Activated T-cell treated with anti-CD3 and anti-CD28 coated beads, Interleukin-2, amount 50 U/mL, for 24 hours (primary cell): ENCODE measurements at places on chromosomes 13 and 19.
A peak's percentile ranks its signal among the peaks of the same experiment; 100 is the strongest.

DNA sequence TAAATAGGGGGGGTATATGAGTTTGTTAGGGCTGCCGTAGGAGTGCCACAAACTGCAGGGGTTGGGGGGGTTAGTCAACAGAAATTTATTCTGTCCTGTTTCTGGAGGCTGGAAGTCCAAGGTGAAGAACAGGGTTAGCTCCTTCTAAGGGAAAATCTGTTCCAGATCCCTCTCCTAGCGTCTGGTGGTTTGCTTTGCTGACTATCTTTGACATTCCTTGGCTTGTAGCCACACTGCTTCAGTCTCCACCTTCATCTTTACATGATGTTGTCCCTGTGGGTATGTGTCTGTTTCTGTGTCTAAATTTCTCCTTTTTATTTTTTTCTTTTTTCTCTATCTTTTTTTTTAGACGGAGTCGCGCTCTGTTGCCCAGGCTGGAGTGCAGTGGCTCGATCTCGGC, 8.1 kb upstream of the ICAM1 start:
- DNase-seq = no peak

DNA sequence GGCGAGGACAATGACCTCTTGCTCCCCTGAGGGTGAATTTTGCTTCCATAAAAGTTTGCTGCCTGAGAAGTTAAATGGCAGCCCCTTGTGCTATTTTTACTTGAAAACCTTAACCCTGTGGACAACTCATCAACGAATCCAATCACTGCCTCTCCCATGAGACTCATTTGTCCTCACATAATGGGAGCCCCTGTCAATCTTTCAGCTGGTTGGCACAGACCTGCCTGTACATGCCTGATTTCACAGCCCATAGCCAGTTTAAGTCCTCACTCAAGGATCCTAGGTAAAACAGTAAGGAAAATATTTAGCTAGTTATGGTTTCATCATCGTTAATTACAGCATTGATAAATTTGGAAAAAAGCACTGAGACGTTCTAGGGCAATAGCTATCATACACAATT, 207.4 kb downstream of the NHLRC3 start:
- no peak for DNase-seq

GRCh38 chr19:58519087-58519354, 589 bp downstream of the ZBTB45 start:
- DNase-seq = peak; percentile 68

- DNase-seq = no peak
These were observed 1.5 kb downstream of the TLE5 start for GRCh38 chr19:3060857-3061181.

DNA sequence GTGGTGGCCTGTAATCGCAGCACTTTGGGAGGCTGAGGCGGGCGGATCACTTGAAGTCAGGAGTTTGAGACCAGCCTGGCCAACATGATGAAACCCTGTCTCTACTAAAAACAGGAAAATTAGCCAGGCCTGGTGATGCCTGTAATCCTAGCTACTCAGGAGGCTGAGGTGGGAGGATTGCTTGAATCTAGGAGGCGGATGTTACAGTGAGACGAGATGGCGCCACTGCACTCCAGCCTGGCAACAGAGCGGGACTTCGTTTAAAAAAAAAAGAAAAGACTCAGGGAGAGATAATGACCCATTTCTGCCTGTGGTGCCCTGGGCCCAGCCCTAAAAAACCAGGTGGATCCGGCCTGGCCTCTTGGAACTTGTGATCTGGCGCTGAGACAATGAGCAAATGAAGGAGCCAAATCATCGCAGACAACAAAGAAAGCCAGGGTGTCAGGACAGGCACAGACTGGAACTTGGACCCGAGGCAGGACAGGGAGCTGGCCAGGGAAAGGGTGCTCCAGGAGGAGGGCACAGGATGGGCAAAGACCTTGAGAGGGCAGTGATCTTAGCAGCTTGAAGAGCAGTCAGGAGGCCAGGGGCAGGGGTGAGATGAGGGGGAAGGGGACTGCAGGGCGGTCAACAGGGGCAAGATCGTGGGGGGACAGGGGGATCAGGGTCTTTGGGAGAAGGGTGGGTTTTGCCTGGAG, 962 bp upstream of the JAK3 start:
- no peak for DNase-seq

GRCh38 chr19:10706990-10707389, 5.8 kb downstream of the QTRT1 start:
- no peak for DNase-seq

DNA sequence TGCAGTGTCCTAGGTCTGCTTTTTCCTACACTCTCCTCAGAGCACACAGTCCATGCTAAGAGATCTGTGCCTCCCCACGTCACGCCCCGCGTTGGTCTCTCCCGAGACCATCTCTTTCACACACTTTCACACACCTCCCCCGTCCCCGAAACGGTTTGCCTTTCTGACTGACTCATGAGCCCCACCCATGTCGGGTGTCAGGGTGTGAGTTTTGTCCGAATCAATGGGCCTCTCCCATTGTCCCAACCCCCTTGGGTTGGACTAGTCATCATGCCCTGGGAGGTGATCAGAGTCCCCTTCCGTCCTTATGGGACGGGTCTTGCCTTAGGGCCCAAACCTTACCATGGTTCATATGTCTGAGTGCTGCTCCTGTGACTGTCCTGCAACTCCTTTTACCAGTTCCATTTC, 214.0 kb upstream of the HTR2A start:
- DNase-seq = no peak

GRCh38 chr19:2154587-2155075, 3.3 kb upstream of the AP3D1 start:
- no peak for DNase-seq

DNA sequence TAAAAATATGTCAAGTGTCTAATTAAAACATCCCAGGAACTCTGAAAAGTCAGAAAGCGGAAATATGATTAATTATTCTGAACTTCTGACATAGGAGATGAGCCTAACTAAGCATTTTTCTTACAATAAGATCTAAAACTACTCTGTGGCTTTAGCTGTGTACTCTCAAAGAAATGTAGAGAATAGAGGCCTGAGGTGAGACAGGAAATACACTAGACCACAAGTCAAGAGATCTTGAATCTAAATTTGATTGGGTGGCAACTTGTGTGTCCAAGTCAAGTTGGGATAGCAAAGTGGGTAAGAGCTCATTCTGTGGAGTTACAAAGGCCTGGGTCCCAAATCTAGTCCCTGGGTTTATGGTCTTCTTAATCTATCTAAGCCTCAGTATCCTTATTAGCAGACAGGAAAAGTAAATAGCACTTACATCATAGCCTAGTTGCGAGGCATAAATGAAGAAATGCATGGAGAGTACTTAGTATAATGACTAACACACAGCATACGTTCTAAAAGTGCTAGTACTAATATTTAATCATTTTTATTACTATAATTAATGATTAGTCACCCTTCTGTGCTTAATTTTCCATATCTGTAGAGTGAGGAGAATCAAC, 9.4 kb upstream of the LRRC63 start:
- DNase-seq = no peak

DNA sequence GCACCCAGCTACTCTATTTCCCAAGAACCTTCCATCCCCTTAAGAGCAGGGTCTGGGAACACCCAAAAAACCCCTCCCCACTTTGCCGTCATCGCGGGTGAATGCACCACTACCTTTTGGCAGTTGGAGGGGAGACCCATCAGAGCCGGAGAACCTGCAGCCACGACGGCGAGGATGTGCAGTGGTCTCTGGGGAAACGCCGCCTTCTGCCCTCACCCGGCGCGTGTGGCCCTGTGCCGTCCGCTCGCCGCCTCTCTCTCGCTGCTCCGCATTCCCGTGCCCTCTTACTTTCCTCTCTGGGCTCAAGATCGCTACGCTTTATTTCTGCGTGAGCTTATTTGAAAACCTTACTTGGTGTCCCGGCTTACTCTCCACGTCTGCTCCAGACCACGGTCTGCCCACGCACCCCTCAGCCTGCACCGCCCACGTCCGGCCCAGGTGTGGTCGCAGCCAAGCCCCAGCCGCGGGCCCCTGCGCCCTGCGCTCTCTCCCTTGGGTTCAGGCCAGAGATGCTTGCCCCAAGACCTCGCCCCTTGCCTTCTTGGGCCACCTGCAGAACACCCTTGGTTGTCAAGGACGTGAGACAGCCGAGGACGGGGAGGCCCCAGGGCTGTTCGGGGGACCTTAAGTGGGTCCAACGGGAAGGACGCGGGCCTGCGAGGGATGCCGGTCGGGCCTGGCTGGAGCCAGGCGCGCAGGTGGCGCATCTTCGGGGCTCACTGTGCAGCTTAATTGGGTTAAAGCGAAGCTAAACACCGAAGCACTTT, 2.0 kb upstream of the MAB21L1 start:
- no peak for DNase-seq

- DNase-seq = no peak
These were observed 66.3 kb upstream of the RFXAP start for GRCh38 chr13:36752673-36753072.

DNA sequence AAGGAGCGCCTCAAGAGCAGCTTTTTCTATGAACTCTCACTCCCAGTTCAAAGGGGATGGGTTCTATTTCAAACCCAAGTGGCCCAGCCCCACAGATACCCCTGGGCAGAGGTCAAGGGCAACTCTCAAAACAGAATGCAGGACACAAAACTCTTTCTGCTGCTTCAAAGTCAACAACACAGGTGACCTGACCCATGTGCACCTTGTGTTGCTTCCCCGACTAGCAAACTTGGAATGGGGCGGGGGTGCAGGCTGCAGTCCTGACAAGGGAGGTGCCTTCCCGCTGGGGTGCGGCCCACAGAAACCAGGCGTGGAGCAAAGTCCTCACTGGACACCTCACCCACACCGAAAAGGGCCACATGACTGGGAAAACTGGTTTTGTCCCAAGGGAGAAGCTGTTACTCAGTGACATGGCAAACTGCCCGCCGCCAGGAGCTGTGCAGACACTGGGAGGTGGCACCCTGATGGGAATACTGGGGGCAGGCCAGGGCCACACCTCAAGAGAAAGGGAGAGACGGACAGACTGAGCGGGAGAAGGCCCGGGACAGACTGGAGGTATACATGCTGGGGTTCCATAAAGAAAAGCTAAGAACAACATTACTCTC, 17.4 kb downstream of the ZC3H4 start:
- DNase-seq = no peak

DNA sequence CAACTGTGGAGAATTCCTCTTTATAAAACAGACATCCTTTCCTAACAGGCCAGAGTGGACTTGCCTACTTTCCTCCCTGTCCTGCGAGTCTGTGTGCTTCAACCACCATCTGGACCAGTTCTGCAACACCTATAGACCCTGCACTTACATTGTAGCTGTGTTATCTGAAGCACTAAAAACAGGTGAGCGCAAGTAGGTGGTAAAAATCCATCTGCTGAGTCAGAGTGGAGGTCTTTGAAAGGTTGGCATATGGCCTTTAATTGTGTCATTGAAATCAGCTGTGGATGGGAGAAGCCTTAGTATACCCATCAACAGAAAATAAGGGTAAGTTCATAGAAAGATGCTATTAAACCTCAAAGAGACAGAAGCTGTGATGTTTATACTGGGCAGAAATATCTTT, 7.6 kb upstream of the NALCN start:
- DNase-seq = no peak

GRCh38 chr19:37931881-37932655, 25.1 kb downstream of the SIPA1L3 start:
- no peak for DNase-seq

DNA sequence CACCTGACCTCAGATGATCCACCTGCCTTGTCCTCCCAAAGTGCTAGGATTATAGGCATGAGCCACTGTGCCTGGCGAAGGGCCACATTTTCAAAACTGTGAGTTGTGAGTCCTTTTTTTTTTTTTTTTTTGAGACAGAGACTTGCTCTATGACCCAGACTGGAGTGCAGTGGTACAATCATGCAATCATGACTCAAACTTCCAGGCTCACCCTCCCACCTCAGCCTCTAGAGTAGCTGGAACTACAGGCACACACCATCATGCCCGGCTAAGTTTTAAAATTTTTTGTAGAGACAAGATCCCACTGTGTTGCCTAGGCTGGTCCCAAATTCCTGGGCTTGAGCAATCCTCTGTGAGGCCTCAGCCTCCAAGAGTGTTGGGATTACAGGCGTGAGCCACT, 3.8 kb upstream of the MYPOP start:
- DNase-seq = no peak

GRCh38 chr13:94705081-94706030, 7.0 kb downstream of the SOX21 start:
- DNase-seq = no peak

DNA sequence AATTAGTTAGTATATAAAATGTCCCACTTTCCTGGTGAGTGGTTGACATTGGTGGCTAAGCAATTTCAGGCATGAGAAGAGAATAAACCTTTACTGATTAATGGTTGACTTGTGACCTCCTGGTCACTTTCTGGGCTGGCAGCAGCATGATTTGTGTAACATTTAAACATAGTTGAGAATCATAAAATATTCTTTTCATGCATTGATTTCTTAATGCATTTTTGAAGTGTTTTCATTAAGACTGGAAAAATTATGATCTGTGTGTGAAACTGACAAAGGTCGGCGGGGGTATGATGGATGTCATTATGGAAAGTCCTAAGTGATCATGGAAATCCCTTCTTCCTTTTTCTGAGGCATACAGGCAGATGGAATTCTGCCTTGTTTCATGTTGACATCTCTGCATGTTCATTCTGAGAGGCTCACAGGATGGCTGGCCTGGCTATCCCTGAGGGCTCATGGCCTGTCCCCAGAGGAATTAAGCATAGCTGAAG, 98.7 kb upstream of the RNF113B start:
- DNase-seq = no peak

GRCh38 chr13:50149932-50150331, 134.7 kb downstream of the KCNRG start:
- no peak for DNase-seq

DNA sequence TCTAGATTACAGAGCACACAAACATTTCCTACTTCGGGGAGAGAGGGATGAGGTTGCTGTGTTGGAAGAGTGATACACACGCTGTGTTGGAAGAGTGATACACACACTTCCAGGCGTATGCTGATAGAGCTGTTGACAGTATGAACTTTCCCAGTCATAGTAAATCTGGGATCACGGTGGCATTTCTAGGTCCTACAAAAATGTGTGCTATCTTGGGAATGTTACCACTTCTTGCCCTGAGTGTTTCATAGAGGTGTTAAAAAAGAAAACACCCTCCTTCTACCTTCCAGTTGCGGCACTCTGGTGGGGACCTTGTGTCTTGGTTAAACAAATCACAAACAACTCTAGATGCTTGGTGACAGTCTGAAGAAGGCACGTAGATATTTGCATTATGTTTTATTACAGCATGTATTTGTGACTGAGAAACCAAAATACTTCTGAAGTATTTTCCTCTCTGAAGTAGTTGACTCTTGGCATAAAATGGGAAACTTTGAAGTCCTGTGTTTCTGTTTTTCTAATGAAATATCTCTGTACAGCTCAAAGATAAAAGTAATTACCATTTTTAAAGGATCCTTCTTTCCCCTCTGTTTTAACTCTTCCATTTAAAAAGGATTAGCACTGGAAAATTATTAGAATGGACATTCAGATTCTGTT, 52.5 kb downstream of the ARHGAP35 start:
- no peak for DNase-seq

- no peak for DNase-seq
These were observed 170.0 kb downstream of the NUFIP1 start for GRCh38 chr13:44819245-44819644.

GRCh38 chr13:60152114-60152513, 11.6 kb downstream of the DIAPH3 start:
- no peak for DNase-seq
